ENCODE measurements at places on chromosomes 7 and 10.
A peak's percentile ranks its signal among the peaks of the same experiment; 100 is the strongest.

- peak; percentile 89 for DNase-seq
Observed at GRCh38 chr7:76300166-76300731, 2.2 kb upstream of the HSPB1 start.

- DNase-seq, result no peak
Observed at GRCh38 chr10:34780818-34781380, 34.2 kb downstream of the PARD3 start.

DNA sequence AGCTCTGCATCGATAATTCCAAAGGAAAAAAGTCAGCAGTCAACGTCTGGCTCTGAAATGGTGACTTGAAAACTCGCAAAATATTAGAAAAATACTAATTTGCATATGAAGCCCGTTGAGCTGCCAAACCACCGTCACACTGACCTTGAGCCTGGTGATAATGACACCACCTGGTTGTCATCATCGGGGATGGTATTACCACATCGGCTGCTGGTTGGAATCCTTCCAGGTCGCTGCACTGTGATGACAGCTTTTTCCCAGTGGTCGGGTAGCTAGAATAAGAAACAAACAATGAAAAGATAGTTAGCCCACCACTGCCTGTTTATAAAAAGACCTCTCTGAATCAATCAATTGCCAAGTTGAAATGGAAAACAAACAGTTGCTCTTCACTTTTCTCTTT lies 41.6 kb downstream of the LAMB1 start:
- DNase-seq, result no peak

DNA sequence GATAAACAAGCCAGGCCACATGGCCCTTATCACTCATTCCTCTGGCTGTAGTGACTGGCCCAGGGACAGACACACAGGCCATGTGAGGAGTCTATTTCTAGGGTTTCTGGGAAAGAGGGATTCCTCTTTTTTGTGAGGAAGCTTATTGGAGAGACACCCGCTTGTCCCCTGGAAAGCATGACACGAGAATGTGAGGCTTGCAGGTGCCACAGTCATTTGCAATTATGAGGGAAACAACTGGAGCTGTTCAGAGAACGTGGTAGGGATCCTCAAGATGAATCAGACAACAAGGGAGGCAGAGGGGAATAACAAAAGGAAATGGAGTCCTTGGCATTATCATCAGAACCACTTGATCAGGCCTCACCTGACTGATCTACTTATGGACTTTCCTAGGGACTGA lies 64.5 kb downstream of the ADCYAP1R1 start:
- DNase-seq, result no peak

GRCh38 chr10:239109-239508 lies 103.9 kb downstream of the ZMYND11 start:
- DNase-seq, result peak; percentile 76

DNA sequence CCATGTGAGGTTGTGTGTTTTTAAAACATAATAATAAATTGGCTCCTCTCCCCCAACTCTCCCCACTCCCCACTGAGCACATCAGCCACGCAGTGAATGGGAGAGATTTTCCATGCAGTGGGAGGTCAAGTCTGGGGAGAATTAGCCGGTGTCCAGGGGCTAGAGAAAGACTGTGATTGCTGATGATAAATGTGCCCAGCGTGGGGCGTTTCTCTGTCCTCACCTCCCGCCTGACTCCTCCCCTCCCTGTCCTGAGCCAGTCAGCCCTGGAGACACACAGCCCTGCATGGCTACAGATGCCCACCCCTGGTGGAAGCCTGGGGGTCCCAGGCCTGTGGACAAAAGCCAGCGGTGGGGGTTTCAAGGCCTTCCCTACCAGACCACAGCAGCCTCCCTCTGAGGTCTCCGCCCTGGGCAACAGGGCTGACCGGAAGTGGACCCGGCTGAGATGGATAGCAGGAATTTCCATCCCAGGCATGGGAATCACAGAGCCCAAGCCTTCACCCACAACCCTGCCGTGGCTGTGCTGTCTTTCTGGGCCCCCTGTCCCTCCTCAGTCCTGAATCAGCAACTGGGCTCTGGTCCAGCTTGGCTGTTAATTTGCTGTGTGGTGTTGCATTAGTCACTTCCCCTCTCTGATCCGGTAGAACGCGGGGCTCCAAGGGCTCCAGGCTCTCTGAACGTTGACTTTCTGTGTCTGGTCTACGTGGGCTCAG lies 46.8 kb upstream of the SLC29A3 start:
- DNase-seq, result peak; percentile 69

DNA sequence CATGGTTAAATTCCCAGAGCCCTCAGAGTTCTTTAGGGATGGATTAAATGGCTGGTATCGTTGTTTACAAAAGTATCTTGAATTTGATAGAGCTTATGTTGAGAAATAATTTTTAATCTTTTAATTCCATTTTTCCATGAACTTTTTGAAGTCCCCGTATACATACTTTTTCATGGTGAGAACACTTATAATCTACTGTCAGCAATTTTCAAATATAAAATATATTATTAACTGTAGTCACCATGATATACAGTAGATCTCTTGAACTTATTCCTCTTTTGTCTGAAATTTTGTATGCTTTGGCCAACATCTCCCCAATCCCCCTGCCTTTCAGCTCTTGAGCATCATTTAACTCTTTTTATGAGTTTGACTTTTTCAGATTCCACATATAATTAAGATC lies 9.4 kb downstream of the EFCAB10 start:
- DNase-seq, result no peak

DNA sequence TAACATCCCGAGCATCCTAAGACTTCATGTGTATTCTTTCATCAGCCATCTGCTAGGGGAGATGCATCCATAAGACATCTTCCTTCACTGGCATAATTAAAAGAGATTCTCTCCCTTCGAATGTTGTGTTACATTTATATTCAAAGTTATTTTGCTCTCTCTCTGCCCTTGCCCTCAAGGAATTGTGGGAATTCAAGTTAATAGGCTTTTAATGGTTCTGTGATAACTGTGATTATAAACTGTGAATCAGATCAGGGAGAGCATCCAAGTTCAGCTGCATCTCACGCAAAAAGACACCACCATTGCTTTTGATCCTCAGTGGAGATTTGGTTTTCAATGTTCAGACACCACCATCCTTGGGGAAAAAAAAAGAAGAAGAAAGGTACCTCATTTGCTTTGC lies 9.2 kb upstream of the TEX36 start:
- no peak for DNase-seq

GRCh38 chr7:42852531-42852930 lies 59.3 kb downstream of the C7orf25 start:
- no peak for DNase-seq

DNA sequence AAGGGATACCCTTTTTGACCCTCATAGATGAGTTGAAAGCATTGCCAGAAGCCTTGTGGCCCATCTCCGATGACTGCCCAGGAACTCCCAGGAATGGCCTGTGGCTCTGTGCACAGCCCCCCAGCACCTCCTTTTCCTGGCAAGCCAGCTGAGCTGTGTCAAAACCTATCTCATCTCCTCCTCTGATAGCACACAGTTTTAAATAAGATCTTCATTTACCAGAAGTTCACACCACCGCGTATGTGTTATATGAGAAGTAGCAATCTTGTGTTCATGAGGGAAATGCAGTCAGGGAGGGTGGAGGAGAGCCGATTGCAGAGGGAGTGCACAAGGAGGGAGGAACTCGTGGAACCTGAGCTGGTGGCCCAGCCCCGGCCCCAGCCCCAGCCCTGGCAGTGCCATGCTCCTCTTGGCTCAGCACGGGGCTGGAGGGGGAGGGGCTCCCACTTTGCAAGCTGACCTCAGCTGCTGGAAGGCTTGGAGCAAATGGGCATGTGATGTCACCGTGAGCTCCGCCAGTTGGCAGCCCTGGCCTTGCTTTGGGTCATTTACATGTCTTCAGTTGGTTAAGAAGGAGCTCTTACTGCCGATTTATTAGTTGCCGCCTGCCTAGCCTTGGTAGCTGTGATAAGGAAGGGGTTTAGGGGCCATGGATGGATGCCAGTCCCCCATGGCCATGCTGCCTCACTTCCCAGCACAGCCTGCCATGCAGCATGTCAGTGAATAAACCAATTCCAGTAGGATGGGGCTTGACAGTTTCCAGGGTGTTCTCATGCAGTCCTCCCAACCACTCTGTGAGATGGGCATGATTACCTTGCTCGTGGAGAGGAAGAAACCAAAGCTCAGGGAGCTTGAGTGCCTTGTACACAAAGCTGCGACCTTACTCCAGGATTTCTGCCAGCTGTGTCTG lies 20.0 kb downstream of the UNC5B start:
- no peak for DNase-seq

GRCh38 chr7:79453558-79454360 lies at the start of gene MAGI2:
Gene MAGI2, minus strand, starts transcription at chr7:79453667. Its CDS starts 347 bp downstream, at chr7:79453320.
- DNase-seq, result no peak

GRCh38 chr10:3455385-3456334 lies 283.1 kb upstream of the PITRM1 start:
- no peak for DNase-seq

- no peak for DNase-seq
Observed at GRCh38 chr7:2794836-2795636, 49.1 kb downstream of the GNA12 start.

DNA sequence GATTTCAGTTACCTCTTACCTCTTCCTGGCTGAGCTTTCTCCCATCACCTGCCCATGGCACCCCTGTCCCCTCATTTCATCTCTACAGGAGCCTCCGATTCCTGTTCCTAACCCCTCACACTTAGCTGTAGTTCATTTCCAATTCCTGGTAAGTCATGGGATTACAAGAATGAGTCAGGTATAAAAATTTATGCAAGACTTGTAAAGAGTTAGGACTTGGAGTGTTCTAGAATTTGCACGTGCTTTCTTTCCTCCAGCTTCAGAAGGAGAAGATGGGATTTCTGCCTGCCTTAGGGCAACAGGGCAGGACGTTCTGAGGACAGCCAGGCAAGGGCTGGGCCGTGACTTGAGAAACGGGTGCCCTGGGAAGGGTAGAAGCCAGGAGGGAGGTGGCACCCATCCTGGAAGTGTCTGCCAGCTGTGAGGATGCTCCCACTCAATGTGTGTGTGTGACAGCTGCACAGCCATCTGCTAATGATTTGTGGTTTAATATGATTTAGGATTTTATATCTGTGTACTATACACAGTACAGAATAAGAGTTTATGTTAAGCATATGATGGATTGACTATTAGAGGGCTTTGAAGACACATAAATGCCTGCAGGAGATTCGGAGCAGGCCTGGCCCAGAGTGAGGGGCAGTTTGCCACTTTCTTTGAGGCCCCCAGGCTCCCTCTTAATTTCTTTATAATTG lies 81.5 kb upstream of the VIPR2 start:
- DNase-seq, result no peak

GRCh38 chr10:12675186-12675585 lies 325.8 kb downstream of the CAMK1D start:
- DNase-seq, result no peak

DNA sequence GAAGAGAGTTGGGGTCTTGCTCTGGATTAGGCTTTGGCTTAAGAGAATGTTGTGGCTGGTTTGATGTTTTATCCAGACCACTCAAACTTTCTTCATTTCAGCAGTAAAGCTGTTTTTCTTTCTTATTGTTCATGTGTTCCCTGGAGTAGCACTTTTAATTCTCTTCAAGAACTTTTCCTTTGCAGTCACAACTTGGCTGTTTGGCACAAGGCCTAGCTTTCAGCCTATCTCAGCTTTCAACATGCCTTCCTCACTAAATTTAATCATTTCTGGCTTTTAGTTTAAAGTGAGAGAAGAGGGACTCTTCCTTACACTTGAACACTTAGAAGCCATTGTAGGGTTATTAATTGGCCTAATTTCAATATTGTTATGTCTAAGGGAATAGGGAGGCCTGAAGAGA lies 18.1 kb downstream of the CCDC126 start:
- no peak for DNase-seq

DNA sequence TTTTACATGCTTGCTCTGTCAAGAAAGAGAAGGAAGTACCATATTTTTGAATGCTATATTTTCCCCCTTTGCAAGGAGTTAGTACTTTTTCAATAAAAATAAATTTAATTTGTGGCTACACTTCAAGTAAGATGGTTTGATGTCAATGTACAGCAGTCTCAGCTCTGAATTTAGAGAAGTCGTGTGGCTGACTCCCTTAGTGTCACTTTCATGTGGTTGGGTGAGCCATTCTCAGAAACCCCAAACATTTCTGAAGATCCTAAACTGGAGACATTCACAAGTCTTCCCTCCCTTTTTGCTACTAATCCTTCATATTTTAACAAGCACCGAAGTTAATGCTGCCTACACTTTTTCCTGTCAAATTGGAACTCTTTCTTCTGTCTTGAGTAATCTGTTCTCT lies 244.4 kb downstream of the DYNC1I1 start:
- no peak for DNase-seq

- no peak for DNase-seq
Observed at GRCh38 chr7:127683776-127684681, 32.0 kb downstream of the SND1 start.

GRCh38 chr10:86400705-86401587 lies 34.4 kb upstream of the GRID1 start:
- peak; percentile 34 for DNase-seq

DNA sequence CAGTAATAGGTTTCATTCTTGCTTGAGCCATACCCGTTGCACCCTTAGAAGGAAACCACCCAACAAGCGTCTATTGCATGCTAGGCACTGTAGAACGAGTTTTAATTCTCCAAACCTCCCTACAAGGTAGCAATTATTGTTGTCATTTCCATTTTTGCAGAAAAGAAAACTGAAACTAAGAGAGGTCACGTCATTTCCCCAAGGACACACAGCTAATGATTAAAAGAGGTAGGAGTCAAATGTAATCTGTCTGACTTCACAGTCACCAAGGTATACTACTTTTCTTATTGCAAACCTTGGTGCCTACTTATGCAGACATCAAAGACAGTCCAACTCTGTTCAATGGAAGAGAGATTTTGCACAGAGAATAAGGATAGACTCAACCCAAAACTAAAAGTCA lies 49.1 kb upstream of the C1QL3 start:
- DNase-seq, result no peak

Measured in PC-3 (cell line).